ENCODE measurements at places on chromosomes 6 and 20.

GRCh38 chr20:41386502-41387427 is 20.1 kb upstream of the EMILIN3 start:
- peak; percentile 23 for DNase-seq

- DNase-seq: no peak
These were observed 183.6 kb upstream of the SPTLC3 start for GRCh38 chr20:12825226-12825595.

DNA sequence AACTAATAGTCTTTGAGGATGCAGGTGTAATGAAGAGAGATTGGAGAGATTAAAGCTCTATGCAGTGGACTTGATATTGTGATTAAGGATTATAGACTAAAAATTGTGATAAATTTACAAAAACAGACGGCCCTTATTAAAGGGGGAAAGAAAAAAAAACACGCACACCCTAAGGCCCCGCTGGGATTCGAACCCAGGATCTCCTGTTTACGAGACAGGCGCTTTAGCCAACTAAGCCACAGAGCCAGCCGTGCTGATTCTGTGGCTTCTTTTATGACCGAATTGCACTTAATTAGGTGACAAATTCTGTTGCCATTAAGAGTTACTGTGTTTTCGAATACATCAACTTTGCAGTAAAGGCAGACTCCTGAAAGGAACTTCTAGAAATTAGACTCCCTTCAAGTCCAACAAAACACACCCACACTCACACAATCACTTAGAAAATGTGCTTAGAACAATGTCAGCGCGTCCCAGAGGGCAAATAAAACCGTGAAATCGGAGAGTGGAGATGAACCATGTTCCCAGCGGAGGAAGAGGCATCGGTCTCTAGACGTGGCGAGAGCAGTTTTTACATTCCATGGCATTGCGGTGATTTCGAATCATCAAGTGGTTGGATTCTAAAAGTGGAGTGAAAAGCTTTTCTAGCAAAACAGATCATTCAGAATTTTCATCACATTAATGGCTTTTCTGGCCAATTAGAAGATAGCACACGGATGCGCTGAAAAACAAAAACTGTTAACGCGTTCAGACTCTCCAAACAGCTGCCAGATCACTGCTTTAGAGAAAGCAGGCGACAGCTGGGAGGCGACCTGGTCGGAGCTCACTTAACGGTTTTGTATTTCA is 122.6 kb downstream of the GPX5 start:
- DNase-seq: peak; percentile 49

DNA sequence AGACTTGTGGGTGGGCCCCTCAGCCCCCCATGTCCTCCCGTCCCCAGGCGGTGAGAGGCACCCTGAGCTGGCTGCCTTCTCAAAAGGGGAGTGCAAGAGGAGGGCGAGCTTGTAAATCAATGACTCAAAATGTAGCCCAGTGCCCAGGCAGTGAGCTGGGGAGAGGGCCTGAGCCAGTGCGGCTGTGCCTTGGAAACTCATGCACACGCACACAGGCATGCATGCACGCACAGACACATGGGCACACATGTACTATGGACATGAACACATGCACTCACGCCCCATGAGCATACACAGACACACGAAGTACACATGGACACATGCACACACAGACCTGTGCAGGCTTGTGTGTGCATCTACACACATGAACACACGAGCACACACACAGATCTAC is 133.5 kb downstream of the TAF4 start:
- no peak for DNase-seq

DNA sequence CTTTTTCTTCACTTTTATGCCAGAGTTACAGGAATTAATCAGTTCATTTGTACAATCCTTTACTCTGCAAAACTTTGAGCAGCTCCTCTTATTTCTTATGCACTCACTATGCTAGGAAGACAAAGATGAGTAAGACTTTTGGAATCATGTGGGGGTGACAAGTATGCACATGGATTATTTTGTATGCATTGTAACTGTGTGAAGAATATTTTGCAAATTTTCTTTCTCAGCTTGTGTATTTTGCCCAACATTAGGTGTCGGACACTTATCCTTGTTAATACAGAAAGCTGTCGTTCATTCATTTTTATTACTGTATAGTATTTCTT is 88.6 kb downstream of the PPP1R14C start:
- DNase-seq: no peak

DNA sequence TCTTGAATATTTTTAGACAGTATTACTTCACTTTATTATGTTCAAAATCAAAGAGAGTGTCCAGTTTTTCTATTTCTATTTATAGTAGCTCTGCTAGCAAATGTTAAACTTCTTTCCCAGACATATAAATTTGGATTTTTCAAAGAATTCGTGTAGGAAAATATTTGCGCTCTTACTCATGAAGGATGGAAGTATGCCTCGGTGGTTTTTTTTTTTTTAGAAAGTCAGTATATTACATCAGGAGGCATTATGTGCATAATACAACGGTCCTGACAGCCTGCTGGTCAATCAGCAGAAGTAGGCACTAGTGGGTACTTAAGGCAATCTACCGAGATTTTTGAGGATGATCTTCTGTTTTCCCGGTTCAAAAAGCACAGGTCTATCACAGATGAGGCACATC is 249.3 kb downstream of the TBX18 start:
- no peak for DNase-seq

DNA sequence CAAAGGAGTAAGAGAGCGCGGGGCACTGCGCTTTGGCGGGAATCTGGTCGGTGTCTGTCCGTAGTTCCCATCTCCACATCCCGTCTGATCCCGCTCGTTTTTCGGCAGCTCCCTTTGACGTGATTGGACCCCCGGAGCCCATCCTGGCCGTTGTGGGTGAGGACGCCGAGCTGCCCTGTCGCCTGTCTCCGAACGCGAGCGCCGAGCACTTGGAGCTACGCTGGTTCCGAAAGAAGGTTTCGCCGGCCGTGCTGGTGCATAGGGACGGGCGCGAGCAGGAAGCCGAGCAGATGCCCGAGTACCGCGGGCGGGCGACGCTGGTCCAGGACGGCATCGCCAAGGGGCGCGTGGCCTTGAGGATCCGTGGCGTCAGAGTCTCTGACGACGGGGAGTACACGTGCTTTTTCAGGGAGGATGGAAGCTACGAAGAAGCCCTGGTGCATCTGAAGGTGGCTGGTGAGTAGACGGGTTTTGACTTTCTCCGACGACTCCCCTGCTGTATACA is 1.4 kb downstream of the BTN1A1 start:
- DNase-seq: no peak

- no peak for DNase-seq
These were observed 362.5 kb downstream of the PREX1 start for GRCh38 chr20:48465271-48465670.

GRCh38 chr6:80502871-80503270 is 396.4 kb downstream of the BCKDHB start:
- no peak for DNase-seq

DNA sequence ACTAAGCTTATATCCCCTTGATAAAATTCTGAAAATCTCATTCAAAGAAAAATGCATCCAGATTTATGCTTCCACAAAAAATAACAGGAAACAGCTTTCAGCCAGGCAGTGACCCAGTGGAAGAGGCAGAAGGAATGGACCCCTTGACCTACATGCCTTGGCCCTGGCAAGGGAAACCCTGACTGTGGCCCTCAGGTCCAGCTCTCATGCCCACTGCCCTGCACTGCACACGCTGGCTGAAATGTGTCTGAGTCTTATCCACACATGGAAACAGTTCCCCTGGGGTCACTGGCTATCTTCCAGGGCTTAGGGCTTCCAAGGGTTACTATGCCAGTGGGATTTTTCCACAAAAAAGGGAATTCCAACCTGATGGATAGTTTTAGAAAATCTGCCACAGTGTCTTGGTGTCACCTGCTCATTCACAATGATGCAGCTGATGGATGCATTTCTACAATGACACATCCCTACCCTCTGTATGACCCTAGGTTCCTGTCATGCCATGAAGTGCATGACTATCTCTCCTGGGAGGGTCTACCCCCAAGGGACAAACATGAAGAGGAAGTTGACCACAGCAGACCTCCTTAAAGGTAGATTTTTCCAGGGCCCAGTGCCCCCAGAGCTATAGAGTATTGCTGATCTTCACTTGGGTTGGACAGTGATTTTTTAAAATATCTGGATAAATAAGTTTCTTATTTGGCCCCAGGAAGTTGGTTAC is 121.9 kb upstream of the CD93 start:
- DNase-seq: no peak

- peak; percentile 16 for DNase-seq
These were observed 34.3 kb upstream of the MLN start for GRCh38 chr6:33837971-33838665.

- DNase-seq: no peak
These were observed 45.3 kb upstream of the CNR1 start for GRCh38 chr6:88211446-88211845.

- no peak for DNase-seq
These were observed 29.1 kb upstream of the SCRT2 start for GRCh38 chr20:704726-705125.

DNA sequence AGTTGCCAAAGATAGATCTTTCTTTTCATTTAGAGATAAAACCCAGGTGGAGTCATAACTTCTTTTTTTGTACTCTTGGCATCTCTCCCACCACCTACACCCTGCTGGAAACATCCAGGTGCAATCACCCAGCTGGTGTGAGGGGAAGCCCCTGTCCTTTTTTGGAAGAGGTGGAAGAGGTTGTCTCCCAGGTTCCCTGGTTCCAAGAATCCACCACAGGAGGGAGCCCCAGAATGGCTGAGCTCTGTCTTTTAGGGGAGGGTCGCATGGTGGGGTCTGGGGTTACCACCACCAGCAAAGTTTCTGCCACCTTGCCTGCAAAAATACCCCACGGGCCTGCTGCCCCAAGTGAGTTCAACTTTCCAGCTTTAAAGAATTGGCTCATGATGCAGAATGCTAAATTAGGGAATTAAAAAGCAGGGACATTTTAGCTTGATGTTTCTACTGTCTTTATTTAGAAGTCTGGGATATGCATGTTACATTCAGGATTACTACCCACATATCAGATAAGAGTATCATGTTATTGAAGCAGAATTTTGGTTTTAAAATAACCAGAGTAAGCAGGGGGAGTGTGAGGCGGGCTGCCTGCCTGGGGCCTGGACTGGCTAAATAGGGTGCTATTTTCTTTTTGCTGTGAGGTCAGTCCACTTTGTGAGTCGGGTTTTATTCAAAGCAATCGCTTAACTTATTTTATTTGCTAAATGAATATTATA is 11.0 kb downstream of the SMOC2 start:
- no peak for DNase-seq

GRCh38 chr20:41592516-41593216 is 25.5 kb downstream of the CHD6 start:
- DNase-seq: no peak

GRCh38 chr6:42300701-42301100 is 83.0 kb upstream of the MRPS10 start:
- no peak for DNase-seq

- DNase-seq: no peak
These were observed 36.2 kb upstream of the CCDC167 start for GRCh38 chr6:37535759-37536490.

DNA sequence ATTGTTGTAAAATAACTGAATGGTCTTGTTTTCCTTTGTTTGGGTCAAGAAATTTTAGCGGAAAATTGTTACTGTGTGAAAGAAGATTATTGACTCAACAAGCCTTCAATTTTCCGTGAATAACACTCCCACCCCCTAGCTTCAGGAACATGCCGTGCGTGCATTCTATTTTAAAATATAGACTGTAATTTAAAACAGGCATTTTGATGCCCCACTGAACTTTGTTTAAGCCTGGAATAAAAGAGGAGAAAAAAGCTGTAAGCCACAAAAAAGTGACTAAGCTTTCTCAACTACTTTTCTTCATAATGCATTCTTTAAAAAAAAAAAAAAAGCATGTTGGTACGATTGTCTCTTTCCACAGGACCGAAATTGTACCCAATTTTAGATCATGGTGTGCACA is 166.0 kb downstream of the ARID1B start:
- DNase-seq: no peak

- DNase-seq: no peak
These were observed 184.9 kb upstream of the SNX9 start for GRCh38 chr6:157637941-157638662.

DNA sequence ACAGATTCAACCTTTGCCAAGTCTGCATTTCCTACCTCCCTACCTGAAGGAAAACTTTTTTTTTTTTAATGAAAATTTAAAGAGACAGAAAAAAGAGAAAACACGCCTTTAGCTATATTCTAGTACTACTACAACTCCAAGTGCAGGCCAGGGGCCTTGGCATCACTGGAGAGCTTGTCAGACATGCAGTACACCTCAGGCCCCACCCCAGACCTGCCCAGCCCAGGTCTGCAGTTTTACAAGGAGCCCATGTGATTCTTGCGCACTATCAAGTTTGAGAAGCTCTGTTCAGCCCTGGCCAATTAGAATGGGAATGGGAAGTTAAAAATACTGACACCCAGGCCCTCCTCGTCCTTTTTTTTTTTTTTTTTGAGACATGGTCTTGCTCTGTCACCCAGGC is 85.0 kb downstream of the NFATC2 start:
- DNase-seq: no peak

- DNase-seq: no peak
These were observed 36.5 kb downstream of the KCNK5 start for GRCh38 chr6:39192736-39193135.

GRCh38 chr20:36792422-36792821 is 18.9 kb upstream of the DSN1 start:
- DNase-seq: peak; percentile 42

- DNase-seq: no peak
These were observed 11.1 kb downstream of the TOX2 start for GRCh38 chr20:43925801-43926200.

DNA sequence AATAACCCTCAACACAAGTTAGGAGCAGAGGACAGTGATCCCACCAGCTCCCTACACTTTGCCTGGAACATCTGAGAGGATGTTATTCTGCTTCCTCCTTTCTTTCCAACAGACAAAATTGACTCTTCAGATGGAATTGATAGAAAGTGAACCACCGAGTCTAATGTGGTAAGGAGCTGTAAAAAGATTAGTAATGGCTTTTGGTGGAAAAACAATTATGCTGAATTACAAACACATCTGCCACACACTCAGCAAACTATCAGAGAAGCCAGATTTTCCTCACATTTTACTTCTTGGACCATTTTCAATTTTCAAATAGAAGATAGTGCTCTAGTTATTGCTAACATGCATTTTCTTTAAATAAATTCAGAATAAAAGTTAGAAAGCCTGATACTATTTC is 171.8 kb upstream of the COL21A1 start:
- no peak for DNase-seq

GRCh38 chr6:159871906-159872305 is 18.9 kb upstream of the MAS1 start:
- no peak for DNase-seq

All from AG04450 (cell line).